ENCODE measurements at places on chromosomes 16 and 17. TPM values are rescaled to one million over a fixed set of nuclear protein-coding genes. Genes with fewer than 3 reads are reported as not detected.
A peak's percentile ranks its signal among the peaks of the same experiment; 100 is the strongest.

DNA sequence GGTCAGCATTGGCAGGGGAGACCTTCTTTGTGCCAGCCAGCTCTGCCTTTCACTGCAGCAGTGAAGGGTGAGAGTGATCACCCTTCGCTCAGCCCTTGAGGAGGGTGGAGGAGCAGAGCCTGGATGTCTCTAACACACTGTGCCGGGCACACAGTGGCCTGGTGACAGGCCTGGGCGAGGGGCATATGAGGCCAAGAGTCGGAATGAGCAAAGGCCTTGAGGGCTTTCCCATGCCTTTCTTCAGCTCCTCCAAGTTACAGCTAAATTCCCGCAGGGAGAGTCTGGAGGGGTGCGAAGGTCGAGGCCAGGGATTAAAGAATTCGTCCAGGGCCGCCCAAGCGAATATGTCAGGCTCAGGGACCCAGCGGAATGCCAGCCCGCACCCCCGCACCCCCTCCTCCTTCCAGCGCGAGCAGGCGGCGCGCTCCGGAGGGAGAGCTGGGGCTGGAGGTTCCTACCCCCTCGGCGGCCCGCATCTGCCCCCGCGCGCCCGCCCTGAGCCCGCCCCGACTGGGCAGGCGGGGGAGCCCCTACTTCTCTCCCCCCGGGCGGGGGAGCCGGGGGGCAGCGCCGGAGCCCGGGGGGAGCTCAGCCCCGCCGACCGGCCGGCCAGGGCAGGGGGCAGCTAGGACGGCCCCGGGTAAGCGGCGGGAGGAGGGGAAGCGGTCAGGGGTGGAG is at the start of gene RASL10B:
TSS of gene RASL10B (plus strand) at position 401 of the 678 bp plus-strand sequence. CDS start 3,546 bp downstream, outside the sequence.
- H3K27me3 ChIP-seq, result no peaks in the 10 kb centered on the region
- peak; percentile 56 for DNase-seq
- H3K27ac ChIP-seq, result peak within 1 kb of the TSS; percentile 15
- H3K4me1 ChIP-seq, result peaks cover 8% of the 10 kb centered on the region
- H3K4me3 ChIP-seq, result no peak within 1 kb of the TSS
- peaks cover 1% of the 10 kb centered on the region for H3K36me3 ChIP-seq

DNA sequence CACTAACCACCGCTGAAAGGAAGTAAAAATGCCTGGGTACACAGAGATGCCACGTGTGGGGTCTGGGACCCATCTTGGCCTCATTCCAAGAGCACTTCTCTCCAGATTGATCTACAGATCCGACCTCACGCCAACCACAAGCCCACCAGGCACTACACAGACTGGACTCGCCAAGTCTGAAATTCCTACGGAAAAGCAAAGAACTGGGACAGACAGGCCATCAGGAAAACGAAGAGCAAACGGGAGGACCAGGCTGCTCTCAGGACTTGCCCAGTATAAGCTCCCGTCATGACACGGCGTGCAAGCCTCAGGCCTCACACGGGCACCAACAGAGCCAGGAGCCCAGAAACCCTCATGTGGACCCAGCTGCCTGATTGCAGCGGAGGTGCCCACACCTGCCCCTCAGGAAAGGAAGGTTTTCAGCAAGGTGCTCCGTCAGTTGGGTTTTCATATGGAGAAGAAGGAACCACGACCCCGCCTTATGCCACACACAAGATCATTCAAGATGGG is 20.1 kb upstream of the C16orf95 start:
- H3K4me1 ChIP-seq, result peaks cover 4% of the 10 kb centered on the region
- H3K27me3 ChIP-seq, result no peaks in the 10 kb centered on the region
- no peak overlapping the region for H3K4me3 ChIP-seq
- DNase-seq, result no peak

- no peaks in the 10 kb centered on the region for H3K36me3 ChIP-seq
- peaks cover 17% of the 10 kb centered on the region for H3K4me1 ChIP-seq
- no peak for DNase-seq
- no peak overlapping the region for H3K27ac ChIP-seq
- H3K4me3 ChIP-seq, result no peak overlapping the region
Observed at GRCh38 chr17:79955167-79955549, 80.5 kb downstream of the TBC1D16 start.

DNA sequence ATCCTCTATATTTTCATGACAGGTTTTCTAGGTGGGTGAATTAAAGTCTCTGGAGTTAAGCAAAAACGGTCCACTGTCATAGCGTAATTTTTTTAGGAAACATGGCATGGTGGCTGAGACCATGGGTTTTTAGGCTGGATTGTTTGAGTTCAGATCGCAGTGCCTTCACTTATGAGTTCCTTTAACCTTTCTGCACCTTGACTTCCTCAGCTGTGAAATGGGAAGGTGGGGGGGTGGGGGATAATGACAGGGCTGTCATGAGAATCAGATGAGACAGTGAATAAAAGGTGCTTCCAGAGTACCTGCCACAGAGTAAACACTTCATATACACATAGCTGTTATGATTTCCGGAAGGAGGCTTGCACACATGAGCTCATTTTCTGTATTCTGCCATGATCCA is 11.8 kb downstream of the PRCD start:
- H3K27me3 ChIP-seq, result no peaks in the 10 kb centered on the region
- H3K4me1 ChIP-seq, result peaks cover 15% of the 10 kb centered on the region
- H3K4me3 ChIP-seq, result no peak overlapping the region
- H3K27ac ChIP-seq, result no peak overlapping the region
- H3K36me3 ChIP-seq, result no peaks in the 10 kb centered on the region

DNA sequence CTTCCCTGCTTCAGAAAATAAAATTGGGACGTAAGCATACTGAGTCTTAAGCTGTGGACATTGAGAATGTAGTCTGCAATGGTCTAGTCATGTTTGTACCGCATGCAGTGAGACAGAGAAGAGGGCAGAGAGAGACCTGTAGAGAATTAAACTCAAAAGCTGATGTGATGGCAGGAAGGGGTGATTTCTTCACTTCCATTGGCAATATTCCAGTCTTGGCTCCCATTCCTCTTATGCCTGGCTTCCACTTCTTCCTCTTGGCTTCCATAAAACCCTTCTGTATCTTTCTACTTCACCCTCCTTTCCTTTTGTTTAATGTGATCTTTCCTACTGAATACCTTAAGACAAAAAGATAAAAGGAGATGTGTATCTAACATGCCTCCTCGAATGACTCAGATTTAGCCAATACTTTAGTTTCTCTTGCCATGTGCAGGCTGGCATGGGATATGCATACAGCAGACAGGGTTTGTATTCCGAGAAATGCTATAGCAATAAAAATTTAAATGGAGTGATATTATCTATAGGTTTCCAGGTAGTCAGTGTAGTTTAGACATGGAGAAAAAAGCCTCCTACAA is 423.1 kb upstream of the DYNLRB2 start:
- no peak overlapping the region for H3K4me3 ChIP-seq
- no peaks in the 10 kb centered on the region for H3K4me1 ChIP-seq
- DNase-seq, result no peak
- no peaks in the 10 kb centered on the region for H3K36me3 ChIP-seq
- no peaks in the 10 kb centered on the region for H3K27me3 ChIP-seq
- H3K27ac ChIP-seq, result no peak overlapping the region

The SOST gene
- not detected for total RNA-seq

The CD300LB gene
- total RNA-seq, result 0.24 TPM

The CFAP119 gene
- 2.3 TPM for total RNA-seq
